Anterior cingulate cortex (tissue), 58 donors: ENCODE measurements at places on chromosomes 3 and 15.

DNA sequence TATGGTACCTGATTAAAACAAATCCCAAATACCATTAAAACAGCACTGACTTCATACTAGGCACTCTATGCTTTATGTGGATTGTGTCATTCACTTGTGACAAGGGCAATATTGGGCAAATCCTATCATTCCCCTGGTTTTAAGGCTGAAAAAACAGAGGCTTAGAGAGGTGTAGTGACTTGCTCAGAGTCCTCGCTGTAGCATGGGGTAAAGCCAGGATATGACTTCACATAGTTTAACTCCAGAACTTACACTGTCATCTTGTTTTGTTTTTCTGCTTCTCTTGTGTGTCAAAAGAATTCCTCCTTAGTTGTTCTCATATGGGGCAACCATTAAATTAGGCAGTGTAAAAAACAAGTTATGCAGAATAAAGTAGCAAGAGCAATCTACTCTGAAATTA, 40.3 kb upstream of the ICE2 start:
- no peak for DNase-seq

DNA sequence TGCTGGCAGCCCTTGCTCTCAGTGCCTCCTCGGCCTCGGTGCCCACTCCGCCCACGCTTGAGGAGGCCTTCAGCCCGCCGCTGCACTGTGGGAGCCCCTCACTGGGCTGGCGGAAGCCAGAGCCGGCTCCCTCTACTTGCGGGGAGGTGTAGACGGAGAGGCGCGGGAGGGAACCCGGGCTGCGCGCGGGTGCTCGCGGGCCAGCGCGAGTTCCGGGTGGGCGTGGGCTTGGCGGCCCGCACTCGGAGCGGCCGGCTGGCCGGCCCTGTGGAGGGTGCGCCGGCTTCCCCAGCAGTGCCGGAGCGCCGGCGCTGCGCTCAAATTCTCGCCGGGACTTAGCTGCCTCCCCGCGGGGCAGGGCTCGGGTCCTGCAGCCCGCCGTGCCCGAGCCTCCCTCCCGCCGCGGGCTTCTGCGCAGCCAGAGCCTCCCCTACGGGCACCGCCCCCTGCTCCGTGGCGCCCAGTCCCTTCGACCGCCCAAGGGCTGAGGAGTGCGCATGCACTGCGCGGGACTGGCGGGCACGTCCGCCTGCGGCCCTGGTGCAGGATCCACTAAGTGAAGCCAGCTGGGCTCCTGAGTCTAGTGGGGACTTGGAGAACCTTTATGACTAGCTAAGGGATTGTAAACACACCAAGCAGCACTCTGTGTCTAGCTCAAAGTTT, 231.5 kb downstream of the EFHB start:
- DNase-seq = no peak

- DNase-seq = no peak
Observed at GRCh38 chr3:37491776-37492175, 317.4 kb upstream of the LRRFIP2 start.

DNA sequence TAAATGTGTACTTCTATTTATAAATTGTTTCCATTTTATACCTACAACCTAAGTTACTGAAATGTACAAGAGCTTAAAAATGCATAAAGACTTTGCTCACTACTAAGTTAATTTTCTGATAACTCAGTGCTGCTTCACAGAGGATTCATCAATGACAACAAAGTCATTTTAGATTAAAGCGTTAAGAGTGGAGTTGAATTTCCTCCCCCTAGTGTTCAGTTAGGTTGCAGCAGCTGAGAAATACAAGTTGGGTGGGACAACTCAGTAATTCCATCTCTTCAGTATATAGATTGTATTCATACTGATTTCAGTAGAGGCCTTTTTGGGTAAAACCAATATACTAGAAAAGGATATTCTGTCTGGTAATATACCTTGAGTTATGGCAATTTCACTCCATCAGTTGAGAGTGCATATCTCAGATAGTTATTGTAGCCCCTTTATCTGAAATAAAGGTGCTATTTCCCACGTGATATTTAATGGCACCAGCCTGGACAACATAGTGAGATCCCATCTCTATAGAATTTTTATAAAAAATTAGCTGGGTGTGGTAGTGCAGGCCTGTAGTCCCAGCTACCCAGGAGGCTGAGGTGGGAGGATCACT, 6.9 kb upstream of the RPL35A start:
- no peak for DNase-seq

GRCh38 chr3:151393146-151393830, 8.7 kb upstream of the P2RY12 start:
- no peak for DNase-seq
